ENCODE measurements at places on chromosomes 4 and X.

GRCh38 chrX:19410259-19410658 is 66.5 kb downstream of the PDHA1 start:
- DNase-seq: no peak

- DNase-seq: no peak
Observed at GRCh38 chr4:121191361-121191760, 27.2 kb upstream of the TNIP3 start.

- DNase-seq: no peak
Observed at GRCh38 chr4:126354784-126355183, 1040.0 kb downstream of the FAT4 start.

- no peak for DNase-seq
Observed at GRCh38 chr4:39699687-39700409, 1.9 kb downstream of the UBE2K start.

- no peak for DNase-seq
Observed at GRCh38 chr4:129129143-129129542, 33.2 kb downstream of the C4orf33 start.

DNA sequence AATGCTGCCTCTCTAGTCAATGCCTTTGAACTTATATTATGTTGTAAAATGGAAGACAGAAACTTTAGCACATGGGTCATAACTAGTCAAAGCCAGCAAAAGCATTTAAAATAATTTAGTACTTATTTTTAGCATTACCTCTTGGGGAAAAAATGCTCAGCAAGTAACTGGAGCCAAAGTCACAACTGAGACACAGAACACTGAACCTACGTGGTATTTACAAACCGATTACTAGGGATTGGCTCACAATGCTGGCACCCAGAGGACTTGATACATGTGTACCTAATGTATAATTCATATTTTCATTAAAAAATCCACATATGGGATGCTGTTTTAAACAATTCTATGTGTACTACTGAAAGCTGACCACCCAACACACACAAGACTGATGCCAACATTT is 38.4 kb downstream of the PHKA2 start:
- no peak for DNase-seq

- DNase-seq: no peak
Observed at GRCh38 chr4:80005863-80006262, 67.2 kb downstream of the ANTXR2 start.

- DNase-seq: peak; percentile 57
Observed at GRCh38 chrX:129905787-129906580, at the start of gene UTP14A. UTP14A (plus strand) TSS chrX:129906164; CDS start chrX:129906211, 47 bp downstream.

GRCh38 chr4:110183058-110183457 is 15.4 kb downstream of the ELOVL6 start:
- no peak for DNase-seq

DNA sequence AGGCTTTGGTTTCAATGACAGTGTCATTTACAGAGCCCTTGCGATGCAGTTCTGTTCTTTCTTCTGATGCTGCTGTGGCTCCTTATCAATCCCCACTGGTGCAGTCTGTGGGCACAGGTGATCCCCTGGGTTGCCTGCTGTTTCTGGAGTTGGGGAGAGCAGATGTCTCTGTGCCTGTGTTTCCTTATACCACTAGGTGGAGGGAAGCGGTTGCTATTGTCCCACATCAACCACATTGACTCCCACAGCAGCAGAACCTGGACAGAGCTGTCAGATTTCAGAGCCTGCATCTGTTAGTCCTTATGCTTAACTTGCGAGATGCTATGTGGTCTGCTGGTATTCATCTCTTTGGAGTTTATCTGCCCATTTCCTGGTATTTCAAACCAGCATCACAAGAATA is 57.7 kb downstream of the NEIL3 start:
- no peak for DNase-seq

- no peak for DNase-seq
Observed at GRCh38 chr4:62927574-62927973, 1481.7 kb downstream of the TECRL start.

DNA sequence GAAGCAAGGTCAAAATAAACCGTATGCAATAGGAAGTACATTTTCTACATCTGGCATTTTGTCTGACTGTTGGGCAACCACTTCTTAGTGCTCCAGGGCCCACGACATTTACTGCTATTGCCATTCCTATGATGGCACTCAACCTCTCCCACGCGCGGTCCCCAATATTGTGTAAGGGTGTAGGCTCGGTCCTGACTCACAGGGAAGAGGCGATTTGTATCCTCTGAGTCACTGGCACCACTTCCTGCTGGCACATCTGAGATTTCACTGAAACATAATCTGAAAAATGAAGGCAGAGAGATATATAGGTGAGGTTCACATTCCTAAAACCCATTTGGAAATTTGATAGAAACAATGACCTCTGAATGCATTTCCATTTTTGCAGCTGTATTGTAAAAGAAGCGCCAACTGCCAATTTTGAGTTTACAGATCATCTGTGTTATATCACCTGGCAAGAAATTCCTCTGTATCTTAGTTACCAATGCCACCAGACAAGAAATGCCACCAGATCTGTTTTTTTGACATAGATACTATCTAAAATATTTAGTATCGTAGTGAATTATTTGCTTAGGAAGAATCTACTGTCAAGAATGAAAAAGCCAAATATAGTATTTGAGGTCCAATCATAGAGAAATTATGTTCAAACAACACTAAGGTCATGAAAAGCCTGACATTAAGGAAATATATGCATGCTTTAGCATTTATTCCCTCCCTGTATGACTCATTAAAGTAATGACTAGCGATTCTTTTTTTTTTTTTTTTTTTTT is 9.8 kb downstream of the EREG start:
- no peak for DNase-seq

DNA sequence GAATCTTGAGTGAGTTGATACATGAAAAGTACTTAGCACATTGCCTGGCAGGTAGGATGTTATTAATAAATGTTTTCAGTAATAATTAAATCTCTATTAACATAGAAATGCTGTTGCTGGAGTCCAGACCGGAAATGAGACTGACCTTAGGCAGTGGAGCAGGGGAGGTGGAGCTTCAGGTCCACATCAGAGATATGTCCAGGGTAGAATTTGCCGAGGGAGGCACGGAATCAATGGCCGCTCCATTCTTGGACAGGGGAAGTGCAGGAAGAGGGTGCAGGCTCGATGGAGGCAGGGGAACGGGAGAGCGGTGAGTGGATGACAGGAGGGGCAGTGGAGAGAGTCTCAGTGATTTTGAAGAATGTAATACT is 107.3 kb downstream of the GATB start:
- no peak for DNase-seq

GRCh38 chr4:40525752-40526598 is 103.7 kb downstream of the RBM47 start:
- no peak for DNase-seq

DNA sequence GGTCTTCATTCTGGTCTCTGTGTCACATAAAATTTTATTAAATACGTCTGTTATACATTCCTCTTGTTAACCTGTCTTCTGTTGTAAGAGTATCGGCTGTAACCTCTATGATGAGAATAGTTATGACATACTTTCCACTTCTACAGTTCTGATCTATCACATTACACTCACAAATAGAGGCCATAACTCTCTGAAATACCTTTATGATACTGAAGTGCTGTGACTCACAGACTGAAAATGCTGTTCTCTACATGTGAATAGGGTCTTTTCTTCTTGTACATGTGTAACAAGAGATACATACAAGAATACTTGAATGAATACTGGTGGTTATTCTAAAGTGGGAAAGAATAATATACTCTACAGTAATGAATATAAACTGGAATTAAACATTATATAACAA is 1047.6 kb downstream of the TECRL start:
- DNase-seq: no peak

- no peak for DNase-seq
Observed at GRCh38 chrX:10570601-10571000, 49.8 kb downstream of the MID1 start.

DNA sequence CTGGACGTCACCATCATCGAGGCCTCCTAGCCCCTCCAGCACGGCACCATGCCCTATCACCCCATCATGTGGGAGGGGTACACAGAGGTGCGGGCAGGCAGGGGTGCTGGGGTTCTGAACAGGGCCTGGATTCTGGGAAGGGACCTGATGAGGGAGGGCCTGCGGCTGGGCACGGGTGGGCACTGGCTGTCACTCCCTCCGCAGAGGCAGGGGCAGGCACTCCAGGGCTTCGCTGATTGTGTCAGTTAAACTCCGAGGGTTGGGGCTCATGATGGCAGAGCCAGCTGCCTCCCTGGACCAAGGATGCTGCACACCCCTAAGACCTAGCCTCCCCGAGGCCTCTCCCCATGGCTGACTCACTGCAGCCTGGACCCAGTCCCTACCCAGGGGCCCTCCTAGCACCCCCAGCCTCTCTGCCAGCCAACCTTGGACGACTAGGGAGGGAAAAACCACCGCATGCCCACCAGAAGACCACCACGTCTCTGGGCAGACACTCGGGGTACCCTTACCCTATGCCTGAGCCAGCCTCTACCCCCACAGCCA is 45.9 kb downstream of the ZFYVE28 start:
- no peak for DNase-seq

DNA sequence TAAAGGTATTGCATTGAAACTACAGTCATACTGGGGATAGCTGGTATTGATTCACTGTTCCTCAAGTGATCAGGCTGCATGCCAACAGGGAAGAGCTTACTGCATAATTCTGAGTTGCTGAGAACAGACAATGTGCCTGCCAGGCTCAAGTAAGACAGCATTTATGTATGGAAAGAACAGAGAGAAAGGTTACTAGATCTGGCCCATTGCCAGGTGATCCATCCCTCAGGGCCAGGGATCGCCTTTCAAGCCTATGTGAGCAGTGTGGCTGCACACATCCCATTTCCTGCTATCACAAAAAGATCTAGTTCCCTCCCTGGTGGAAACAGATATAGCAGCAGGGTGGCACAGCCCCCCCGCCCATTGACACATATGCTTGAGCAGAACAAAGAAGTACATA is 254.0 kb downstream of the TMA16 start:
- DNase-seq: no peak

DNA sequence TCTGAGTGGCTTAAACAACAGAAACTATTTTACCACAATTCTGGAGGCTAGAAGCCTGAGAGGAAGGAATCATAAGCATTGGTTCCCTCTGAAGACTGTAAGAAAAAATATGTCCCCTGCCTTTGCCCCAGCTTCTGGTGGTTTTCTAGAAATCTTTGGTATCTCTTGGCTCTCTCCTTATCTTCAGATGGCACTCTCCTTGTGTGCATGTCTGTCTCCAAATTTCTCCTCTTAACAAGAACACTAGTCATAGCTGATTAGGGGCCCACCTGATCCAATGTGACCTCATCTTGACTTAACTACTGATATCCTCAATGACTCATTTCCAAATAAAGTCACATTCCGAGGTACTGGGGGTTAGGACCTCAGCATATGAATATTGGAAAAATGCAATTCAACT is 635.0 kb upstream of the NR3C2 start:
- no peak for DNase-seq

DNA sequence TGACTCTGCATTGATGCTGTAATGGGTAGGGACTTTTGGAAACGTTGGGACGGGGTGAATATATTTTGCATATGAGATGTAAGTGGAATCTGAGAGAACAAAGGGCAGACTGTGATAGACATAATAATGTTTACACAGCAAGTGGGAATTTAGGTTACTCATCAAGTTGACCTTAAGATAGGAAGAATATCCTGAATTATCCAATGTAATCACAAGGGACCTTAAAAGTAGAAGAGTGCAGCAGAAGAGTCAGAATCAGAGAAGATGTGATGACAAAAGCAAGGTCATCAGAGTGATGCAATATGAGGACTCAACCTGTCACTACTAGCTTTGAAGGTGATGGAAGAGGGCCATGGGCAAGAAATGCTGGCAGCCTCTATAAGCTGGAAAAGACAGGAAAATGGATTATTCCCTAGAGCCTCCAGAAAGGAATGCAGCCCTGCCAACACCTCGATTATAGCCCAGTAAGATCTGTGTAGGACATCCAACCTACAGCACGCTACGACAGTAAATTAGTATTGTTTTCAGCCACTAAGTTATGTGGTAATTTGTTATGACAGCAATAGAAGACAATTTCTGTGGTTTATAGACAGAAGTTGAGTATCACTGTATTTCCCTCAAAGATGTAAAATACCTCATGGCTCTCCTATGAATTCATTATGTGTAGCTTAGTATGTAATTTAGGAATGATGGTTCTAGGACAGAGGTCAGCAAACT is 26.4 kb downstream of the MORC4 start:
- no peak for DNase-seq

GRCh38 chr4:48653217-48654014 is 126.7 kb downstream of the FRYL start:
- DNase-seq: peak; percentile 5

- DNase-seq: no peak
Observed at GRCh38 chr4:79199743-79200142, 126.1 kb downstream of the NAA11 start.

- no peak for DNase-seq
Observed at GRCh38 chr4:146407257-146407656, 114.5 kb downstream of the SLC10A7 start.

DNA sequence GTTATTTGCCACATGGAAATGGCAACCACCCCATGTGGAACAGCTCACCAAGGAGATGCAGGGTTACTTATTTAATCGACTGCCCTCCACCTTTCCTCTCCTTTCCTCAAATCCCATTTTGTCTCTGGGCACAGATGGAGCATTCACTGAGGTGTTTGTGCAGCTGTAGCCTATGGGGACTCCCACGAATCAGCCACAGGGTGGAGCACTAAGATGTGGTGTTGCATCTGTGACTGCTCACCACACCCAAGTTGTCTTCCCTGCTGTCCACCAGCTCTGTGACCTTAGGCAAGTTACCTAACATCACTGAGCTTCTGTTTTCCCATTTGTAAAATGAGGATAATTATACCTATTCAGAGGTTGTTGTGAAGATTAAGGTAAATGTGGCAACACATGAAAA is 252.4 kb upstream of the CPEB2 start:
- DNase-seq: no peak

DNA sequence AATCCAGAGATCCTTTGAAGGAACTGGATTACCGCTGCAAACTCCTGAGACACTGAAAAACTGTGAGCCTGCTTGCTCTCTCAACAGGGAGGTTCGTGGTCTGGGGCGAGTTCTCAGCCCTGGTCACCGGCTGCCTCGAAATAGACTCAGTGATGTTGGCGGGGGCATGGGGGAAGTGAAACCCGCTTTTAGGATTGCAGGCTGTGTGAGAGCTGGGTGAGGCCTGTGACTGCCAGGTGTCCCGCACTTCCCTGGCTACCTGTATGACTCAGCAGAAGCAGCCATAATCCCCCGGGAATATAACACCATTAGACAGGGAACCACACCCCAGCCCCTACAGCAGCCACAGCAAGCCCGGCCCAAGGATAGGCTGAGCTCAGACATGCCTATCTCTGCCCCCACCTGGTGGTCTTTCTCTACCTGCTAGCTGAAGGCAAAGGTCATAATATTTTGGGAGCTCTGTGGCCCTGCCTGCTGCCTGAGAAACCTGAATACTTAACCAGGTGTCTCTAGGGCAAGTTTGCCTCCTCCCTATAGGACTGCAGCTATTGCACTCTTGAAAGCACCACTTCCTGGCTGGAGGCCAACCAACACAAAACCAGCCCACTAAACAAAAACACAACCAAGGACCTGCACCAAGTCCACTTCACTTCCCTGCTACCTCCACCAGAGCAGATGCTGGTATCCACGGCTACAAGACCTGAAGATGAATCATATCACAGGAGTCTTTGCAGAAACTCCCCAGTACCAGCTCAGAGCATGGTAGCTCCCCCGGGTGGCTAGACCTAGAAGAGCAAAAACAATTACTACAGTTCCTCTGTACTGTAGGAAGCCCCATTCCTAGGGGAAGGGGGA is 202.0 kb downstream of the RRAGB start:
- no peak for DNase-seq
